Left ventricle myocardium superior (tissue), 1 donor: ENCODE measurements at places on chromosomes 13 and 19. TPM values are rescaled to one million over a fixed set of nuclear protein-coding genes. Genes with fewer than 3 reads are reported as not detected.

DCLK1 gene
- total RNA-seq: 9.9 TPM

F10 gene
- 7.1 TPM for total RNA-seq

IGFL3 gene
- total RNA-seq: not detected

CGB1 gene
- not detected for total RNA-seq

TUBB4A gene
- 2.8 TPM for total RNA-seq

TMEM86B gene
- 1.9 TPM for total RNA-seq

CERS1 gene
- 0.42 TPM for total RNA-seq

CCNA1 gene
- total RNA-seq: not detected

ZNF221 gene
- total RNA-seq: 4.3 TPM

PTPRH gene
- total RNA-seq: 0.47 TPM

METTL21C gene
- not detected for total RNA-seq

RYR1 gene
- 1.1 TPM for total RNA-seq

- DNase-seq: no peak
These were observed 6.6 kb upstream of the DDX39A start for GRCh38 chr19:14425696-14426138.

DNA sequence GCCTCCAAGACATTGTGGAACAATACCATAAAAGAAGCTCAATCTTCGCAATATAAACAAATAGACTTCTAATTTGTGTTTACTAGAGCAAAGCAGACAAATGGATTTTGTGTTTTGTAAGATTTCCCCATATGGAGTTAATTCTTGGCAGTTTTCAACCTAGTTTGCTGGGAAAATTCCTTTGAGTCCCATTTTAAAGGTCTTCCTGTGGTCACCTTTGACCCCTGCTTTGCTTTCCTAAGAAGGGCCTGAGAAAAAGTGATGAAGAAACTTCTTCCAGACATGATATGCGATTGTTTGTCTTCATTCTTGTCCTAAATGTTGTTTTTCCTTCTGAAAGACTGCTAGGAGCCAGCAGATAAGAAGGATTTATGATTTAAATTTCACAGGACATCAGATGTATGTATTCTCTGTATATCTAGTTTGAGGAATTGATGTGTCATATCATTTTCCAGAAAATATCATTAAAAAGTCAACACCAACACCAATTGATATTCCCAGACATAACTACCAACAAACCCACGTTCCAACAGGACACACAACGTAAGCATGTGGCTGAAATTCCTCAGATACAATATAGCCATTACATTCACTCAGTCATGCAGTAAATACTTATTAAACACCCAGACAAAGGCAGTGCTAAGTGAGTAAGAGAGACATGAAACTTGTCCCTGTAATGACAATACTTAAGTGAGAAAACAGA, 276.4 kb downstream of the LHFPL6 start:
- DNase-seq: no peak

DNA sequence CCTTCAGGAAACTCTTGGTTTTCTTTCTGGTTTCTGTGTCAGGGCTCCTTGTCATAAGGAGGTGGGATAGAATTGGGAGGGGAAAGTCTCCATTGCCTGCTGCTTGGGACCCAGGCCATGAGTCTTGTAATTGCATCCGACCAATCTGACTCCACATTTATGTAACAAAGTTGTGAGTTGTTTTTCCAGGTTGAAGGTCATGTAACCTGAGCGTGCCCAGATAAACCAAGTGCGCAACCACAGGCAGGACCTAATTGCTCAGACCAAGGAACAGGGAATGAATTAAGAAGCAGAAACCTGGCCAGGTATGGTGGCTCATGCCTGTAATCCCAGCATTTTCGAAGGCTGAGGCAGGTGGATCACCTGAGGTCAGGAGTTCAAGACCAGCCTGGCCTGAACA, 17.8 kb downstream of the RASL11A start:
- no peak for DNase-seq

DNA sequence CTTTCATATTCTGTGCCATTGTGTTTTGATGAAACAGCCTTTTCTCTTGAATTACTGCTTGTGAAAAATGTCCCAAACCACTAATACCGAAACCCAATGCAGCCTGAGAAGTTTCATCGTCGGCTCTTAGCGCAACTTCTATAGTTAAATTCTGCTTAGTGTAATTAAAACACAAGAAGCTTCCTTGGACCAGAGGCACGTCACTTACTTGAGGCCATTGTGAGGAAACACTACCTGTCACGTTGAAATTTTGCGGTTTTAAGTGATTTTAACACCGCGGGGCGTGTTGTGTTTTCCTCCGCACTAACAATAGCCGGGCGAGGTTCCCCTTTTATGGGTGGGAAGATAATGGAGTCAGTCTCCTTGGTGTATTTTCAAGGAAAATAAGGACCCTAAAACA, 70.9 kb downstream of the GGACT start:
- DNase-seq: no peak

- no peak for DNase-seq
These were observed 9.8 kb downstream of the ATP13A1 start for GRCh38 chr19:19653597-19654147.

- no peak for DNase-seq
These were observed 67.4 kb downstream of the GGACT start for GRCh38 chr13:100520936-100521850.

DNA sequence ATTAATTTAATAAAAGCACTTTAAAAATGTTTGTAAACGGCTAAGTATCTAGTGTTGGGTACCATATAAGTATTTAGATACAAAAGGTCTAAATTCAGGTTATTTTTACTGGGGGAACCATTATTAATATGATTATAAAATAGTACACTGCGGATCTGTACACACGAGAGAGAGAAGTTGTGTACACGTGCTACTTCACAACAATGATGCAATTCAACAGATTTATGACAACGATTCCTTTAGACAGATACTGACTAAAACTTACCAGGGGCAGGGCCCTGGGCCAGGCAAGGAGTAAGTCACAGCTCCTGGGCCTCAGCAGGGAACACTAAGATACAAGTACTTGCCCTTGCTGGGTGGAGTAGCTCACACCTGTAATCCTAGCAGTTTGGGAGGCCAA, 29.1 kb upstream of the TPTE2 start:
- DNase-seq: no peak

- DNase-seq: no peak
These were observed 4.8 kb downstream of the TSKS start for GRCh38 chr19:49758292-49758691.

DNA sequence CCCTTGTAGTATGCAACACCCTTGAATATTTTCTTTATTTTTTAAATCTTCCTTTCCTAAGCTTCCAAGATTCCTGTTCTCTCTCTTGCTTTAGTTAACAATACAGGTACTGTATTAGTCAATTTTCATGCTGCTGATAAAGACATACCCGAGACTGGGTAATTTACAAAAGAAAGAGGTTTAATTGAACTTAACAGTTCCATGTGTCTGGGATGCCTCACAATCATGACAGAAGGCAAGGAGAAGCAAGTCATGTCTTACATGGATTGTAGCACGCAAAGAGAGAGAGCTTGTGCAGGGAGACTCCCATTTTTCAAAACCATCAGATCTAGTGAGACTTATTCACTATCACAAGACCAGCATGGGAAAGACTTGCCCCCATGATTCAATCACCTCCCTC, 1024.3 kb downstream of the PCDH9 start:
- no peak for DNase-seq

DNA sequence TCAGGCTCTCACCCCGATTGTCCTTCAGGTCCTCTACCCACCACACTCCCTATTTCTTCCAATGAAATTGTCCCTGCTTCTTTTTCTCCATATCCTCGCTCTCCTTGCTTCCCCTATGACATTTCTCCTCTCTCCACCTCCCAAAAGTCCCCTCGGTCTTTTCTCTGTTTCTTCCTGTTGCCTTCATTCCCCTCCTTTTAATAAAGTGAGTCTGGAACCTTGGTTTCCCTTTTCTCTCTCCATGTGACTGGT, 676 bp upstream of the ZNF574 start:
- DNase-seq: no peak

DNA sequence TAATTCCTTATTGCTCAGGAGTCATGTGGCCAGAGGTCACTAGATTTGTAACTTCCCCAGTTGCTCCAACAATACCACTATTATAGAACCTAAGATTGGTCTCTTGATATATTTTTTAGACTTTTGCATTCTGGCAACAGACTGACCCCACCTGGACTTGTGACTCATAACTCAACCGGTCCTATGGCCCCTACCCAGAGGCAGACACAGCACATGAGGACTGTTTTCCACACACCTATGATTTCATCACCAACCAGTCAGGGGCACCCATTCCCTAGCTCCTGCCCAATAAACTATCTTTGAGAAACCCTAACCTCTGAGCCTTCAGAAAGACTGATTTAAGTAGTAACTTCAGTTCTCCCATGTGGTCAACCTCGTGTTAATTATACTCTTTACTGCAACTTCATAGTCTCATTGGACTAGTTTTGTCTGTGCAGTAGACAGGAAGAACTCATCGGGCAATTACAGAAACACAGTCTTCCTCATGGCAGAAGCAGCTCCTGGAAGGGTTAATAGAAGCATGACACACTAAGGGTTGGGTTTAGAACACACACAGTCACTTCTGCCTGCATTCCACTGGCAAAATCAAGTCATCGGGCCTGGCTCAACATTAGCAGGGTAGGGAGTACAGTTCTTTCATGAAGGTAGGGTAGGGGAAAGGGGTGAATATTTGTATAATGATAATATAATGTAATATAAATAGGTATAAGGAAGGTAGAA, 251.8 kb downstream of the UQCRFS1 start:
- DNase-seq: no peak

- DNase-seq: no peak
These were observed 2.3 kb downstream of the ZNF324B start for GRCh38 chr19:58453743-58454142.

- DNase-seq: no peak
These were observed 1129.5 kb downstream of the DIAPH3 start for GRCh38 chr13:59034198-59034597.

DNA sequence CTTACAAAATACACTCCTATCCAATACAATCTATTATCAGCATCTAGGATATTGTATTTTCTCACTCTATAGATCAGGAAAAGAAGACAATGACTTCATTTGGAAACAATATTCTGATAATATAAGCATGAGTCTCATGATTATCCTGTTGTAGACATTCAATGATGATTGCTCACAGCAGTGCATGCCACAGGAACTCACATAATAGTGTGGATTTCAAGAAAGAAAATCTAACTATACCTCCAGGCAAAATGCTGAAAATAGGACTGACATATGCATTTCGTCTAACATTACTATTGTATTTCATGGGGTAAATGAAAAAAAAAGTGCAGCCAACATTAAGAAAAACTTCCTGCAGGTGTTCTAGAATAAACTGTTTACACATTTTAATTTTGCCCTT, 122.6 kb downstream of the POSTN start:
- DNase-seq: no peak

GRCh38 chr19:46002678-46003275, 7.5 kb downstream of the CCDC61 start:
- DNase-seq: no peak

GRCh38 chr13:108463340-108463739, 166.1 kb upstream of the MYO16 start:
- DNase-seq: no peak

DNA sequence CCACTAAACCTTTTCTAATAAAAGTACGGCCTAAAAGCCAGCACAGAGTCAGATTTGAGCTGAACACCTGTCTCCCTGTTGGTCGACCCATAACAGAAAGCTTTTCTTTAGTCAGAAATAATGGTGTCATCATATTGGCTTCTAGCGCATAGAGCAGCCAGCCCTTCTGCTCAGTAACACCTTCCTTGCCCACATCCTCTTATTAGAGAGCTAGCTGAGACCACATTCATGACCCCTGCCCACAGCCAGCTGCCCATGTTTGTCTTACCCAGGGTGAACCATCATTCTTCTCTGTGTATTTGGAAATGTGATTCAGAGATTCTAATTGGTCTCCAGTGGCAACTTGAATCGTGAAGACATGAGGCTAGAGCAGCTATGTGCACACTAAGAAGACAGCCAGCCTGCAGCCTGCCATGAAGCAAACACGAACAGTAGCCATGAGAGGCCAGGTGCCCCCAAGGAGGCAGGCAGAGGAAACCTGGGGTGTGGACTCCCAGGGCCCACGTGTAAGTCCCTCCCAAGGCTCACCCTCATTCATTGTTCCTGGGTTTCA, 82.3 kb upstream of the PDCD5 start:
- DNase-seq: no peak

DNA sequence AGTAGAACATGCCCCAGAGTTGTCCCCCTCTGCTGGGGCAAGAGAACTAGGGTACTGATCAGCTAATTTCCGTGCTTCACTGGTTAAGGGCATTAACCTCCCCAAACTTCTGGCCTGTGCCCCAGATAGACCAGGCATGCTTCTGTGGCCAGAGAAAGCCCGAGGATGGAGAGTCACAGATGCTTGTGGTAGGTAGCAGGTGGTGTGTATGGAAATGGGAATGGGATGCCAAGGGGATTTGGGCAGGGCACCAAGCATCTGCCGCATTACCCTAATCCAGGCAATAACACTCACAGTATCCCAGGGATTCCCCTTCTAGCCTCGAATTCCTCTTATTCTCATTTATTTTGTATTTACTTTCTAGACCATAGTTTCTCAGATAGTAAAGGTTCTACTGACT, 124.8 kb upstream of the KLF12 start:
- DNase-seq: no peak

DNA sequence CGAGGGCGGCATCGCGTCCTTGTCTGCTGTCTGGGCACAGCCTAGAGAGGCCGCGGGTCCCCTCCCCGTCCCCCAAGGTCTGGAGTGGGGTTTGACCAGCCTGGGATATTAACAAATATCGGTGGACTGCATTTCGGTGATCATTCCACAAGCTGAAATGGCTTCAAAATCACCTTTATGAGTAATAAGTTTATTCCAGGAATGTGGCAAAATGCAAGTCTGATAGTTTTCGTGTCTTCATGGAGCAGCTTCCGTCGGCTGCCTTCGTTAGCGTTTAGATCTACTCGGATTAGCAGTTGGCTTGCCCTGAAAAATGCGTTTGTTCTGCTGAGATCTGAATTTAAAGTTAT, 1.1 kb upstream of the GJA3 start:
- no peak for DNase-seq

DNA sequence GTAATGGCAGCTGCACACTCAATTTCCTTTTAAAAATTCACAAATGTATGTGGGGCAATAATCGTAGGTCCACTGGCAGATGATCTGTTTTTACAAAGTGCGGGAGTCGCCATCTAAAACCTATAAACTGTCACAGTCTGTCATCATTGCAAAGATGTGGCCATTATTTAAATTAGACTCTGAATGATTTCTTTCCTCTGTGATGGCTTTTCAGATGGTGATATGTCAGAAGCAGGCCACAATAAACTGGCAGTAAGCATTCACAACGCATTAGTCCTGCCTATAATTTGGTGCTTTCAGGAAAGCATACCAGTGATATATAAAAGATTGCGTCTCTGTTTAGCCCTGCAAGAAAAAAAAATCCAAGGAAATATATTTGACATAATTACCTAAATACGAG, 226.8 kb downstream of the TBC1D4 start:
- DNase-seq: no peak
